Activated CD8-positive, alpha-beta T cell treated with anti-CD3 and anti-CD28 coated beads, Interleukin-2, amount 10 ng/mL, durations not matched to agents 7 days and 5 days (primary cell): ENCODE measurements at places on chromosomes 12 and 14. TPM values are rescaled to one million over a fixed set of nuclear protein-coding genes. Genes with fewer than 3 reads are reported as not detected.

ASPG gene
- total RNA-seq, result not detected

RERG gene
- total RNA-seq, result not detected

IL26 gene
- total RNA-seq, result not detected

RNF34 gene
- total RNA-seq, result 74.9 TPM

KCNC2 gene
- total RNA-seq, result not detected
